ENCODE measurements at places on chromosomes 6 and 20.
A peak's percentile ranks its signal among the peaks of the same experiment; 100 is the strongest.

- DNase-seq, result no peak
Measured at GRCh38 chr20:58053391-58054055, 174.9 kb downstream of the ANKRD60 start.

DNA sequence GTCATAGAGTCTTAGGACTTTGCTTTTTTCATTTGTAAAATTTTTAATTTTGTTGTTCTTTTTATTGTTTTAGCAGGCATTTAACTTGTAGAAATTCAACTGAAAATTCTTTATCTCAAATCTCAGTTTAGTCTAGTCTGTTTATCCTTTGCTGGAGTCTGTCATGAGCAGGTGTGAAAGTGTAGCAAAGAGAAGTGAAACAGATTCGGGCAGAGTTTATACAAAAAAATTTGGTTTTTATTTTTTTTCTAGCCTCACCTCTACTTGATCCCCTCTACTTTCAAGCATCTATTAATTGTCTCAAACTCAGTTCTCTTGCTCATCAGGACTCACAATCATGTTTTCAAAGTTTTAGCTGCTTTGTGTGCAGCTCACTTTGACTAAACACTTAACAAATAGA, 655.2 kb downstream of the HDGFL1 start:
- DNase-seq, result no peak

GRCh38 chr6:2870046-2870636, 28.5 kb upstream of the SERPINB1 start:
- DNase-seq, result no peak

DNA sequence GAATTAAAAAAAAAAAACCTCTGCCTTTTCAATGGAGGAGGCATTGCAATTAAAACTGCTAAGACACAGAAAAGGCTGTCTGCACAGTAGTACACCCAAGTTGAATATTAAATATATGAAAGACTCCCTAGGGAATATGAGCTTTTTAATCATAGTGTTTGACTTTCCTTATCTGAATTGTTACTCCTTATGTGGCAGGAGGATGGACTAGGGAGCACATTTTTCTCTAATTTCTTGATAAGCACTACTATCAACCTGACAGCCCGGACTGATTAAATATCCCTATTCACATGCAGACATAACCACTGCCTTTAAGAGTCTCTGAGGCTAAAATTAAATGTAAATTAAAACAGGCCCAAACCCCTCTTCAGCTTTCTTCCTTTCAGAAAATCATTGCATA, 428.6 kb upstream of the GJE1 start:
- no peak for DNase-seq

DNA sequence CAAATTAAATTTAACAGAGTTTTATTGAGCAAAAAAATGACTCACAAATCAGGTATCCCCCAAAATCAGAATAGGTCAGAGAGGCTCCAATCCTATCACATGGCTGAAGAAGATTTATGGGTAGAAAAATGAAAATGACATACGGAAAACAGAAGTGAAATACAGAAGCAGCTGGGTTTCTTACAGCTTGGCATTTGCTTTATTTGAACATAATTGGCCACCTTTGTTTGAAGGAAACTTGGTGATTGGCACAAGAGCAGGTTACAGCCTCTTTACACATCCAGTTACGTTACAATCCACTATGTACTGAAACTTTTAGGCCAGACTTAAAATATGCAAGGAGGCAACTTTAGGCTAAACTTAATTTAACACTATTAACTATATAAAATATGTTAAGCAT, 11.7 kb upstream of the TREM2 start:
- no peak for DNase-seq

DNA sequence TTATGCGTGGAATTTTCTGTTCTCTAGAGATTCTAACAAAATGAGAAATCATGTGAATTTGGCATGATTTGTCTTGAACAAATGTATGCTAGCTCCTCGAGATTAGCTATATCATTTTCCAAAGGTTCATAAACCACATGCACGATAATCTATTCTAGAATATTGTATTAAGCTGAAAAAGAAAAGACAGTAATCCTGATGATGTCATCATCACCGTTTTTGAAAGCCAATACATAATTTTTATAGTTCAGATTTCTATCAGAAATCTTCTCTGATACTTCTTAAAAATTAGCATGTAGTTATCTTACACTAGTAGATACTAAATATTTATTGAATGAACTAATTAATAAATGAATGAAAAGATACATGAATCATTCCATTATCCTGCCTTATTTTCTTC, 111.2 kb downstream of the HAO1 start:
- DNase-seq, result no peak

DNA sequence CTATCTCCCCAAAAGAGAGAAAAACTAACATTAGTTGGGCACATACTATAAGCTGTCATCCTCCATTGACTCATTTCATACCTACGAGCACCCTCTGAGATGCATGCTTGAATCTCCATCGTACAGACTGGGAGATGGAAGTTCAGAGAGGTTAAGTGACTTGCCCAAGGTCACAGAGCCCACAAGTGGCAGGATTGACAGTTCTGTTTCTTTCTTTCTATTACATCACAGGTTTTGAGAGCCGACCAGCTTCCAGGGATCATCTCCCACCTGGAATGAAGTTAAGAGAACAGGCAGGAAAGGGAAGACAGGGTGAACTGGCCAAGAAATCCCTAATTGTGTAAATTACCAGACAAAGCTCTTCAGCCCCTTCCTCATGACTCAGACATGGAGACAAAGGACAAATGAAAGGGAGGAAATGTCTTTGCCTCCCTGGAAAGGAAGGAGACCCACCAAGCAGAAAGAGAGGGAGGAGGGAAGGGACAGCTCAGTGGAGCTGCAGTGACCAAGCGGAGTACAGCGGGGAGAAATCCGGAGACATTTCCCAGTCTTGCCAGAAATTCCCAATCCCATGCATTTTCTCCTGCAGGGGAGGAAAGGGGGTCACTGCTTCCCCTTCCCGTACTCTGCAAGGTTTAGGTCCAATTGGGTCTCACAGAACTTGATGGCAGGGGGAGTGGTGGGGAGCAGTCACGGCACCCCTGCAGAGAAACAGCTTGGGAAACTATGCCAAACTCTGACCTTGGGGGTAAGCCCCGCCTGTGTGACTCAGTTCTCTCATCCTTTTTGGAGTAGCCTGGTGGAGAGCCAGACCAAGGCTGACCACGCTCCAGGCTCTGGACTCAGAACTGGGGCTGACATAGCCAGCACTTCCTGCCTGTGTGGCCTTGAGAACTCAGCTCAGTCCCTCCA, 154.3 kb downstream of the ANKRD60 start:
- DNase-seq, result no peak

DNA sequence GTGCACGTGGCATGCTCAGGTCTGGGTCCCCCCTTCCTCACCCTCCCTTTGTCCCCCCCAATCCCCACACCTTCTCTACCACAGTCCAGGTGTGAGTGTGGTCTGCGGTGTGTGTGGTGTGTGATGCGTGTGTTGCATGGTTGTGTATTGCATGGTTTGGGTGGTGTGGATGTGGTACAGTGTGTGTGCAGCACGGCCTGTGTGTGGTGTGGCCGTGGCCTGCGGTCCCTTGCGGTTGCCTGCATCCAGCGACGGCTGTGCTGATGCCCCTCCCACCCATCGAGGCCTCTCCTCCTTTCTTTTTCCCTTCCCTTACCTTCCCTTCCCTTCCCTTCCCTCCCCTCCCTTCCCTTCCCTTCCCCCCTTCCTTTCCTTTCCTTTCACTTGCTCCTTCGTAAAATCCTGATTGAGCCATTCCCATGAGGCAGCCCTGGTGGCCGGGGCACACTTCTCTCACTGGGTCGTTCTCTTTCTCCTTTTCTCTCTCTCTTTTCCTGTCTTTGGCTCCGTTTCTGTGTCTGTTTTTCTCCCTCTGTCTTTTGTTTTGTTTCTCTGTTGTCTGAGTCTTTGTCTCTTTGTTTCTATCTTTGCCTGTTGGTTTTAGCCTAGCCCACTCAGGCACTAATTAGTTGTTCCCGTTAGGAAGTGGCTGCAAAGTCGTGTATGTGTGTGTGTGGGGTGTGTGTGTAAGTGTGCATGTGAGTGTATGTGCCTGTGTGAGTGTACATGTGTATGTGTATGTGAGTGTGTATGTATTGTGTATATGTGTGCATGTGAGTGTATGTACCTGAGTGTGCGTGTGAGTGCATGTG, 65.7 kb downstream of the SRC start:
- no peak for DNase-seq

- no peak for DNase-seq
Measured at GRCh38 chr6:129130106-129130505, 247.2 kb downstream of the LAMA2 start.

- no peak for DNase-seq
Measured at GRCh38 chr6:130183271-130184222, 39.2 kb downstream of the SAMD3 start.

DNA sequence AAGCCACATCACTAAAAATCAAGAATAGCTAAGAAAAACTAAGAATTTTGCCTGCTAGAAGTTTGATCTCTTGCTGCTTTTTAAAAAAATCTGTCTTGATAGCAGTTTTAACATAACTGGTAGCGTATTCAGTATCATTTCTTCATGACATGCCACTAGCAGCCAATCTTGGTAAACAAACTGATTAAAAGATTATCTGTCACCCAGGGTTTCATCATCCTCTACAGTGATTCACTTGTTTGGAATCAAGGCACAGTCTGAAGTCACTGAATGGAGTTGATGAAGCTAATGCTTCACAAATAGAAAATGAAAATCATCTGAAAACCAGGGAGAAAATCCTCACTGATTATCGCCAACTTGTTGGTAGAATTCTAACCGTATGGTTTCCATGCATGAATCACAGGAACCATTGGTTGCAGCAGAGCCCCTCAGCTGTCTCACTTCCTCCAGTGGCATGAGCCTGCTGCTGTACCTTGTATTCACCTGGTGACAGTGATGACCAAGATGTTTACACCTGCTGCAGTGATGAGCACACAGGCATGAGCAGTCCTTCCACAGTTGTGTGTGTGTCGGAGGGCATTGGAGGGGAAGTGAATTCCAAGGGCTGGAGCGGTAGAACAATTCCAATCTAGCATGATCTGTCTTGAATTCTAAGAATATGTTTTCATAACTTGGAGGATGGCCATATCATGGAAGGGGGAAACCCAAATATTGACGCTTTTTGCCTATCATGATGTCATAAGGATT, 275.0 kb downstream of the KHDC1L start:
- peak; percentile 52 for DNase-seq

DNA sequence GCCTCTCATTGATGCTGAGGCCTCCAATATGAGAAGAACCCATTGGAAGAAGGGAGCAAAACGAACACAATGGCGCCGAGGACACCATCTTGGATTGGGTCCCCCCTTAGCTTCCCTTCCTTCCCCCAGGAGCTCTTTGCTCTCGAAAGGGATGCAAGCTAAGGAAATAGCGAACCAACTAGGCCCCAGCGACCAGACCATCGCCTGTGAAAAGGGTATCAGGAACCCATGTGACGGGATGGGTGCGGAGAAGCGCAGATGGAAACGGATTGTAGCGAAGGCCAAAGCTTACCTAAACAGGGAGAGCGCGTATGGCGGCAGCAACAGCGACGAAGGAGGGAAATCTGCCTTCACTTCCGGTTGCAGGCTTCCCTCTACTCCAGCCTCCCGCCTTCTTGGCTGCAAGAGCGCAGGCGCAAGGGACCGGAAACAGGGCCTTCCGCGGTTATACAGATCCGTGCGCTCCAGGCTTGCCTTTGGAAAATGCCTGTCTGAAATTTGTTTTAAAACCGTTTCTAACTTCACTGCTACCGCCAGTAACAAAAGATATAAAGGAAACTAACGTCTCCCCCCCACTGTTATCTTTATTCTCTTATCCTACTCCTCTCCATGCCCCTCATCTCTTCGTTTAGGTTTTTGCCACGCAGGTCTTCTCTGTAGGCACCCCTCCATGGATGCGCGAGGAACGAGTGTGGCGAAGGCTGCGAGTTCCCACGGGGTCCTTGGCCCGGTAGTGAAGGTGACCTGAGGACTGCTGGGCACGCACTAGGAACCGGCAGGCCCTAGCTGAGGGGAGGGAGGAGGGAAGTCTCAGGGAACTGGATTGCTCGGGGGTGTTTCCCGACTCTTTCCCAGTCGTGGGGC, at the start of gene DDX39B:
TSS of gene DDX39B (minus strand) at position 346 of the 864 bp plus-strand sequence. CDS start 1,471 bp downstream, outside the sequence.
- peak; percentile 96 for DNase-seq

DNA sequence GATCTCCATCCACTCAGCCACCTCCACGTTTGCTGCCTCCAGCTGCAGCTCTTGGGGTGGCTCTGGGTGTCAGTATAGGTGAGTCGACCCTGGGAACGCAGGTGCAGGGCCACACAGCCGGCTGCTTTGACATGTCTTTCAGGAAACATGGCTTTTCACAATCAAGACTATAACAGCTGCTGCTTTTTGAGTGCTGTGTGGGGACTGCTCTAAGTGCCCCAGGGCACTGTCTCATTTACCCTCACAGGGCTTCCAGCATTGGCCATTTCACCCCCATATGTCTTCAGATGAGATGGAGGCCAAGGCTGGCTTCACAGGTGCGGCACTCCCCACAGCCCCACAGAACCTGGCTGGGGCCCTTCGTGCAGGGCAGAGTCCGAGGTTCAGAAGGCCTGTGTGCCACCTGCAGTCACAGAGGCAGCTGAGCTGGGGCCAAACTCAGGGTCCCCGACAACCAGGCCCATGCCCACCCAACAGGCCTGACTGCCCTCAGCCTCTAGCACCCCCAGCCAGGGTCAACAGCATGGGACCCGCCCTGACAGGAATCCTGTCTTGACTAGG, 14.9 kb upstream of the CST7 start:
- no peak for DNase-seq

DNA sequence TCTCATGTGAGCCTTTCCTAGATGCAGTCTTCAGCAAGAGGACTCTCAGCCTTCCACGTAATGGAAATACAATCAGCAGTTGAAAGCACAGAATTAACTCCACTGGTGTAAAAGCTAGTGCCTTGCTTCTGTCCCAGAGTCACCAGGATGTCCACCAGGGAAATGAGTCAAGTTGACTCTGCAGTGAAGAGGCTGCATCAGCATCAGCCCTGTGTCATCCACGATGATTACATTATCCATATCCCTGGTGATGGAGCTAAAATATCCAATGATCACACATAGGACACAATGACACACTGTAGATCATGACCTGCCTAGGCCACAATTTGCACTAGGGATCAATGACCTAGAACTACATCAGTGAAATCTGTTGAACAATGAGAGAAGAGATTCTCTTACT, 262.4 kb downstream of the ERMARD start:
- no peak for DNase-seq

DNA sequence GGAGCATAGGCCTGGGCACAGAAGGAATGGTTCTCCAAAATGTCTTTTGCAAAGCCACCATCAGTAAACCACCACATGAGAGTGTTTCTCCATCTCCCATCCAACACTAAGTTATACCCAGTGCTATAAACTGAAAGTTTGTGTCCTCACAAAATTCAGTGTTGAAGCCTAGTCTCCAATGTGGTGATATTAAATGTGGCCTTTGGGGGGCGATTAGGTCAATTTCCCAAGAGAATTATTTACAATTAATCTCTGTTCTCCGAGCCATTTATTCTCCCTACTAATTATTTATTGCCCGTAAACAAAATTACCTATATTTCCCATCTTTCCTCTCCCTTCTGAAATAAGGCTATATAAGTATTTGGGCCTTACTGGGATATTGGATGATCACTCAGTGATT, 26.1 kb downstream of the OR2B2 start:
- DNase-seq, result no peak

GRCh38 chr6:19083801-19084200, 696.7 kb downstream of the RNF144B start:
- DNase-seq, result no peak

Data from kidney glomerular epithelial cell (primary cell).